Fibroblast of skin of abdomen (primary cell): ENCODE measurements at places on chromosomes 1 and 21.
A peak's percentile ranks its signal among the peaks of the same experiment; 100 is the strongest.

- DNase-seq: peak; percentile 48
These were observed 208.8 kb downstream of the KIF26B start for GRCh38 chr1:245363461-245364200.

- no peak for DNase-seq
These were observed 321.2 kb downstream of the VAV3 start for GRCh38 chr1:107643766-107644165.

DNA sequence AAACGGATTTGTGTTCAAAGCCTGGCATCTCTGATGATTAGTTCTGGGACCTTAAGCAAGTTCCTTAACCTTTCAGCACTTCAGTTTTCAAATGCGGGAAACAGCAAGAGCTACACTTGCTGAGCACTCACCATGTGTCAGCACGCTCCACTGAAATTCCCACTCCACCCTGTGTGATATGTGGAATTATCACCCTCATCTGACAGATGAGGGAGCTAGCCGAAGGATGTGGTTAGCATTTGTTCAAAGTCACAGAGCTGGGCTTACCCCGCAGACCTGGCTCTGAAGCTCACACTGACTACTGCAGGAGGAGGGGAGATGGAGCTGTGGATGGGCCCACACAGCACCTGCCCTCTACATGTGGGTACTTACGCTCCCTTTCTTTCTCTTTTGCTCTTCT, 29.1 kb downstream of the IL12RB2 start:
- DNase-seq: peak; percentile 26

GRCh38 chr1:156705321-156705917, at the start of gene CRABP2:
TSS of gene CRABP2 (minus strand) at chr1:156705583. CDS start at chr1:156705446, 137 bp downstream.
- peak; percentile 71 for DNase-seq

GRCh38 chr1:200035397-200035955, 8.0 kb downstream of the NR5A2 start:
- no peak for DNase-seq

GRCh38 chr1:41282679-41283317, 40.7 kb upstream of the SCMH1 start:
- DNase-seq: peak; percentile 22

- DNase-seq: peak; percentile 40
These were observed 467.5 kb downstream of the PTPRU start for GRCh38 chr1:29703596-29704370.

DNA sequence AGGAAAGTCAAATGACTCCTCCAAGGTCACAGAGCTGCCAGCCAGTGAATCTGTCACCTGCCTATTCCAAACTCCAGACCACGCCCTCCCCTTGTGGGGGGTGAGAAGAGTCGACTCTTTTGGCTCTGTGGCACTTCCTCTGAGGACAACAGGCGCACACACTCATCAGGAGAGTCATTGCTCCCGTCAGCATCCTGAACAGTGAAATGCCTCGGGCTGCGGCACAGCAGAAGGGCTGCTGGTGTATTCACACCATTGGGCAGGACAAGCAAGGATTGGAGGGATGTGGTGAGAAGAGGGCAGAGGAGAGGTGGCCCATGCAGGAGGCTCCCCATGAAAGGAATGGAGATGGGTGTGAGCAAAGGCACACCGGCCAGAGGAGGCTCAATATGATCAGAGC, 239.0 kb downstream of the TOMM20 start:
- DNase-seq: no peak

- no peak for DNase-seq
These were observed 104.1 kb upstream of the SLC25A33 start for GRCh38 chr1:9435153-9435636.

DNA sequence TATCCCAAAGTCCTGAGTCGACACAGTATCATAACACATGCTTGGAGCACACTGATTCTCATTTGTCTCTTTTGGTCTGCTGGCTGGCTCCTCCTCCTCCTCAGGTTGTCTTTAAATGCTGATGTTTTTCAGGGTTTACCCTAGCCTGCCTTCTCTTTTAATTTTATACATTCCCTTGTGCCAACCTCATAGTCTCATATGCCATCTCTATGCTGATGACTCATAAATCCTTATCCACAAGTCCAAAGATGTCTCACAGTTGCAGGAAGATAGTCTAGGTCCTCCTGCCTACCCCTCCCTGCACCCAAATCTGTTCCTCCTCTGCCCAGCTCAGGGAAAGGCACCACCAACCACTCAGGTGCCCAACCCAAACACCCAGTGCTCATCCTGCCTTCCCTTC, 108.3 kb downstream of the SIPA1L2 start:
- DNase-seq: no peak

DNA sequence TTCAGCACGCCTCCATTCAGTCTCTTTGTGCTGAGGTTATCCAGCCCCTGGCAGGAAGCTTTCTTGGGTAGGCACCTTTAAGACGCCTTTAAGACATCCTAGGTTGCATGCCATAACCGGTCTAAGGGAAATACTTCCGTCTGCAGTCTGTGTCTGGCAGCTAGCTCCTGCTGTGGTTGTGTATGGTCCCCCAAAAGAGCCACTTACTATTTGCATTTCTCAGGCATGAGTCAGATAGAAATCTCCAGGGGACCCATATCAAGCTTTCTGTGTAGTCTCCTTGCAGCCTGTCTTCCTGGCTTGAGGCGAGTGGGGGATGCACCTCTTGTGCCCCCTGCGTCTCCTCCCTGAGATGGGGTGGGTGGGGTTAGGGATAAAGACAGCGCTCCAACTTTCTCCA, 10.0 kb upstream of the RYR2 start:
- no peak for DNase-seq

DNA sequence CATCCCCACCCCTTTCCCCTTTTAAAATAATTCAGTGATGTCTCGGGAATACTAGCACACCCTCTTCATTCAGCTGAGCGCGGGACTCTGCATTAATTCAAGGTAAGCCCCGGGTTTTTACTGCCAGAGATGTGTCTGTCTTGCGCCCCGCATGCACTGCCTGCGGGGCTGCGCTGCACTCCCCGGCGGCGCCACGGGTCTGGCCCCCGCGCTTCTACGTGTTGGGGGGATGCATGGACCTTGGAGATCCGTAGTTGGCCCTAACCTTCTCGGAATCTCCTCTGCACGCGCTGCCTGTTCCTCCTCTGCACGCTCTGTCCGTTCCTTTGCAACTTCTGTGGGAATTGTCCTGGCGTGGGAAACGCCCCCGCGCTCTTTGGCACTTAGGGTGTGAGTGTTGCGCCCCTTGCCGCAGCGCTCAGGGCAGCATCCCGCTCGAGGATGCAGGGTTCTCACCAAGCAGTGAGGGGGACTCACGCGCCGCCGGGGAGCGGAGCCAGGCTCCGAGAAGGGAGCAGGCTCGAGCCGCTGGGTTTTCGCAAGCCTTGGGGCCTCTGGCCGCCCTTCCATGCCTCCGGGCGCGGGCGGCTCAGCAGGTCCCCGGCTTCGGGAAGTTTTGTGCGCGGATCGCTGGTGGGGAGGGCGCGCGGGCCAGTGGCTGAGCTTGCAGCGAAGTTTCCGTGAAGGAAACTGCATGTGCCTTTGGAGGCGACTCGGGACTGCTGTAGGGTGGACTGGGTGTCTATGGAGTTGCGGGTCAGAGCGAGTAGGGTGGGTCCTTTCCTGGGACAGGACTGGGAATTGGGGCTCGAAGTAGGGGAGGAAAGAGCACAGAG, 165.1 kb upstream of the CACNA1E start:
- DNase-seq: no peak

DNA sequence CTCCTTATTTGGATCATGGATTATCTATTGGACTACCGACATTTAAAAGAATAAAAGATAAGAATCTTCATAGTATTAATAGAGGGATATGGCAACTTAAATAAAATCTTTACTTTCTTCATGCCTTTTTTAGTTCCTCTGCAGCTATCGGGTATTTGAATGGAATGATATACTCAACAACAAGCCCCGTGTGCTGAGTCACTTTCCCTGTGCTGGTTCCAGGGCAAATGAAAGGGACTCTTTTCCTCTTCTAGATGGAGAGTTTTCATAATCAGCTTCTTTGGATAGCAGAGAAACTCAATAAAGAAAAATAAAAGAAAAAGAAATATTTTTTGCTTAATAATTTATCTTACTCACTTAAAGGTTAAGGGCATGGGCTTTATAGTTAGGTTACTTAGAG, 213.7 kb downstream of the LRRC40 start:
- DNase-seq: peak; percentile 20

DNA sequence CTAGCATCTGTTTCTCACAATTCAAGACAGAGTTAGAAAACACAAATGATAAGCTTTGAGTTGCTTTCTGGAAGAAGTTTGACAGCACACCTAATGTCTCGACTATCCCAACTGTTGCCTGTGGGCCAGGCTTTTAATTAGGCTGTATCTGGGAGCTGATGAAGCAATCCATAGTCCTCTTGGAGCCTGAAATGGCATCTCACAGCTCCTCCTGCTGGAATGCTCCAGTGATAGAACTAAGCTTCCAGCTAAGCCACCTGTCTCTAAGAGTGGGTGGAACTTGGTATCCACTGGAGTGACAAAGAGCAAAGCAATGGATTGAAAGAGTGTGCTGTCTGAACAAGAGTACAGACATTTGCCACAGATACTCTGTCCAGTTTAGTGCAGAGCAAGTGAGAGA, 605.3 kb upstream of the NR5A2 start:
- peak; percentile 33 for DNase-seq

GRCh38 chr21:35548904-35549615, 500.0 kb upstream of the RUNX1 start:
- DNase-seq: no peak

- DNase-seq: no peak
These were observed 33.7 kb downstream of the CDCA8 start for GRCh38 chr1:37725851-37726613.

DNA sequence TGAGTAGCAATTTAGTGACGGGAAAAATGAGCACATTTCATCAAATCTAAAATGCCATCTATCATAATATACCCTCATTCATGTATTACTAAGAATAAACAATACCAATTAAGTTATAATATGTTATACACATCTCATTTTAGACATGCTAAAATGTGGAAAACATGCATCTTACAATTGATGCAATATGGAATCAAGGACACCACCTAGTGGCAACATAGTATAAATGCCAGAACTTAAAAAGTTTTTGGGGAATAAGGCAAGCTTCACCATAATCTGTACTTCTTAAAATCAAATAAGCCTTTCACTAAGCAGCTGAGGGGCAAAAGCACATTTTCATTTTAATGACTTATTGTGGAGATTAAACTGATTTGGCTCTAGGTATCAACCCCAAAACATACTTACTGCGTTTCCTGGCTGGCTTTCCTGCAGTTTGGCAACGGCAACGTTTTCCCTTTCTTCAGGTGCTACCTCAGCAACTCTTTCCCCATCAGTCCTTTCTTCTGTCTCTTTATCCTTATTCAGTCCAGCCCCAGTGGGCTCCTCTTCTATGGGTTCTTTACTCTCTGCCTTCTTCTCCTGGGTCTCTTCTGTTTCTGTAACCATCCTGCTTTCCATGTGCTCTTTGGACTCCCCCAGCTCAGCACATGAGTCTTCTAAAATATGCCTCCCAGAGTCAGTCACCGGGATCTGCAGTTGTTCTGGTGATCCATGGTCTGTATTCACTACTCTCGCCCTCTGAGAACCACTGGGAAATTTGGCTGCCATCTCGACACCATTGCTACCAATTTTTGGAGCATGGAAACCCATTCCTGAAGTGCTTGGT, 11.4 kb downstream of the SDE2 start:
- peak; percentile 28 for DNase-seq

DNA sequence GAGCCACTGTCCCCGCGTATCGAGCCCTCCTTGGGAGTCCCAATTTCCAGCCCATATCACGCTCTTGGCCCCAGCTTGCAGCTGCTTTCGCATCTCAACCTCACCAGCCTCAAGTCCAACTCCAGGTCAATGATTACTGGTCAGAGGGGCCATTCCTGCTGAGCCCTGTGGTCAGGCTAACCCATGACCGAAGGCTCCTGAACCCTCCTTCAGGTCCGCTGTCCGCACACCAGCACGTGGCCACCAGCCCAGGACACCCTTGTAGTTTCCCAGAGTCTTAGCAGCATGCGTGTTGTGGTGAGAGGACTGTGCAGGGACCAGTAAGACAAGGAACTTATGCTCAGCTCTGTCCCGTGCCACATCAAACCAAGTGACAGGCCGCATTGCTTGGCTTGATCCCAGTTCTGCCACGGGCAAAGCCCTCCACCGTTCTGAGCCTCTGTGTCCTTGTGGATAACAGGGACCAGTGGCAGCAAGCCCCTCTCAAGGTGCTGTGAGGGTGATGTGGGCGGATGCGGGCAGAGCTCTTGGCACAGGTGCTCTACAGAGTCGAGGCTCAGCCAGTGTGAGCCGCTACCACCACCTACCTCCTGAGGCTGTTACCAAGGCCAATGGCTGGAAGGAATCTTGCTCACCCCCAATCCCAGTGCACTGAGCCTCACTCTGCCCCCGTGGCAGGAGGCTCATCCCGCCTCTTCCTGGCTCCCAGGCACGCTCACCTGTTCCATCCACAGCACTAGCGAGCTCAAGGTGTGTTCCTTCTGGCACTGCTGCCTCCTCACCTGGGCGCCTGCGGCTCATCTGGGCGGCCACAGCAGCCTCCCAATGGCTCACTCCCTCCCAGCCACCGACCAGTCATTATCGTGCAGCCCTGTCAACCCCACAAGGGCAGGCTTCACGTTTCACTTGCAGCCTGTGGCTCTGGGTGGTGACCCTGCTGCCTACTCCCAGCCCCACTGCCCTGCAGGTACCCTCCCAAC, 20.4 kb downstream of the KRTAP10-1 start:
- DNase-seq: no peak

- no peak for DNase-seq
These were observed 38.2 kb upstream of the KCND3 start for GRCh38 chr1:112027696-112028095.

GRCh38 chr1:2044510-2045319, 5.5 kb upstream of the PRKCZ start:
- peak; percentile 40 for DNase-seq

- DNase-seq: peak; percentile 44
These were observed 36.2 kb downstream of the BACH1 start for GRCh38 chr21:29334717-29335428.

DNA sequence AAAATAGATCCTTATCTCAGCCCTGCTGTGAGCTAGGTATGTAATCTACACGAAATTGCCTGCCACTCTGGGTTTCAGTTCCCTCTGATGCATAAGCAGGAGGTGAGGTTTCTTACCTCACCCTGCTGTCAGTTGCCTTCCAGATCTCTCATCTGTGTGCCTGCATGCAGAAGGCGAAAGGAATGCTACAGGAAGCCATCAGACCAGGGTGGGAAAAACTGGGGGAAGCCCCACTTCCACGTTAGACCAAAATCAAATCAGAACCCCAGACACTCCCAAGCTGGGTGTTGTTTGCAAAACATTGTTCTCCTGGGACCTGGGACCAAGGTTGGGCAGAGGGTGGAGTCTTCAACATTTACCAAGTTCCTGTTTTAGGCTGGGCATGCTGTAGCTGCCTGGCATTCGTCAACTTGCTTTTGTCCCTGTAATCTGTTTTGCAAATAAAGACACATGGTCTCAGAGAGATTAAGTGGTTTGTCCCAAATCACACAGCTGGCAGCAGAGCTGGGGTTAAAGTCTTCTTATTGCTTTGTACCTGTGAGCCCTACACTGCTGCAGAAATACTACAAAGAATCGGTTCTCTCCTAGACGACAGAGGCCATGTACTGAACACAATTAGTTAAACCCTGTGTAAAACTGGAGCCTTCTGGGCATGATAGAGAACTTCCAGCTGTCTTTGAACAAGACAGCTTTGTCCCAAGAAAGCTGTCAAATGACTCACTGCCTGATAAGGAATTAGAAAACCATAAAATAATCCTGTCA, 389.7 kb upstream of the RUNX1 start:
- DNase-seq: peak; percentile 9

- no peak for DNase-seq
These were observed 29.2 kb downstream of the CEP104 start for GRCh38 chr1:3827813-3828307.

GRCh38 chr1:187034501-187034900, 205.8 kb downstream of the PLA2G4A start:
- no peak for DNase-seq
